ENCODE measurements at places on chromosomes 1 and 21.
A peak's percentile ranks its signal among the peaks of the same experiment; 100 is the strongest.

GRCh38 chr1:203324105-203325025 lies 19.0 kb downstream of the BTG2 start:
- no peak for DNase-seq

- no peak for DNase-seq
Observed at GRCh38 chr1:240912821-240913220, 300.9 kb upstream of the GREM2 start.

DNA sequence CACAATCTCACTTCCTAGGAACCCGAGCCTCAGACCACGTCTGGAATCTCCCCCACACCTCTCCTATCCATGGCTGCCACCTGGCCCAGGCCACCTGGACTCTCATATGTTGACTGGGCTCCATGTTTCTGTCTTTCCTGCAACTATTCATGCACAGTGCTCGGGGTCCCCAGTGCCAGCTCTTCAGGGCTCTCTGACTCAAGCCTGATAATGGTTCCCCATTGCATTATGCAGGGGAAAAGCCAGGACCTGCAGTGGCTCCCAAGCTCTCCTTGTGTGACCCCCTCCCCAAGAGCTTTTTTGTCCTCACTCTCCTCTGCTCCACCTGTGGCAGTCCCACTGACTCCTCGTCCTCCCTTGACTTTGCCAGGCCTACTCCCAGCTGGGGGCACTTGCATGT lies 417.6 kb downstream of the NPHP4 start:
- DNase-seq, result no peak

DNA sequence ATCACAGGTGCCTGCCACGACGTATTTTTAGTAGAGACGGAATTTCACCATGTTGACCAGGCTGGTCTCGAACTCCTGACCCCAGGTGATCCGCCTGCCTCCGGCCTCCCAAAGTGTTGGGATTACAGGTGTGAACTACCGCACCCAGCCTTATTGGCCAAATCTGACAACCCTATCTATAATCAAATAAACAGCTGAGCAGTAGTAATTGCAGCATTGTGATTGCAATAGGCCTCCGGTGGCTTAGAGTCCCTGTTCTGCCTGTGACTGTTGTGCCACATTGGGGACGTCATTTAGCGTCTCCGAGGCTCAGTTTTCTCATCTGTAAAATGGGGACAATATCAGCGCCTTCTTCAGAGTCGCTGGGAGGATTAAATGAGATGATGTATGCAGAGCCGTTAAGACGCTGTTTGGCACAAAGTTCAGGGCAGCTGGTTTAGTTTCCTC lies 569 bp upstream of the CAPN2 start:
- DNase-seq, result no peak

GRCh38 chr1:44485229-44485933 lies 80.3 kb downstream of the RNF220 start:
- DNase-seq, result peak; percentile 61

Measured in HS-5 (cell line).